SK-N-DZ (cell line): ENCODE measurements at places on chromosomes 1 and 21.

DNA sequence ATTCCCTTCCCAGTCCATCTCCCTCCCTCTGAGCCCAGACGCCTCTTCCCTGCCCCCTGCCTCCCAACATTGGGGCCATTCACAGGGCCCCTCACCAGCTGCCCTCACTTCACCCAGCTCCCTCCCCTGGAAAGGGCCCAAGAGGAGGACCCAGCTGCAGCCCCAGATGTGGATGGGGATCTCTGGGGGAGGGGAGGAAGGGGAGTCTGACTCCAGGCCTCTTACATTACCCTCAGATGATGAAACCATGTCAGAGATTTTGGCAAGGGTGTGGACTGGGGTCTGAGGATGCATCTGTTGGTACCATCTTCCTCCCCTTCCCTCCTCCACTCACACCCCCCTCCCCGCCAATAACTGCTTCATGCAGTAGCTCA is 1.1 kb upstream of the KIF21B start:
- no peak for DNase-seq

- DNase-seq: peak; percentile 55
Measured at GRCh38 chr1:68116643-68117235, 66.3 kb upstream of the DIRAS3 start.

DNA sequence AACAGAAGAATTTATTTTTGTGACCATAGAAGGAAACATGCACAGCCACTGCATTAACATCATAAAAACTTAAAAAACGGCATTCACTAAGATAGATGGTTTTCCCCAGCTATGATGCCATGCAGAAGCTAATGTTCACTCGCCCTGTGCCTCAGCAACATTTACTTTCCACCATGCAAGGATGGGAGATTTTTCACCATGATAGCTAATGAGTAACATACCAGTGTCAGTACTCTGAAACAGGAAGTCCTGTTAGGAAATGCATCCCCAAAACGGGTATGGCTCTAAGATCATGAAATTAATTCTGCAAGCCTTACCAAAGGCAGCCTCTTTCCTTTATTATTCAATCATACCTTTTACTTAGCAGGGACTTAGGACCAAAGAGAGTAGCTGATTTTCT is 17.5 kb upstream of the VAMP3 start:
- DNase-seq: no peak

DNA sequence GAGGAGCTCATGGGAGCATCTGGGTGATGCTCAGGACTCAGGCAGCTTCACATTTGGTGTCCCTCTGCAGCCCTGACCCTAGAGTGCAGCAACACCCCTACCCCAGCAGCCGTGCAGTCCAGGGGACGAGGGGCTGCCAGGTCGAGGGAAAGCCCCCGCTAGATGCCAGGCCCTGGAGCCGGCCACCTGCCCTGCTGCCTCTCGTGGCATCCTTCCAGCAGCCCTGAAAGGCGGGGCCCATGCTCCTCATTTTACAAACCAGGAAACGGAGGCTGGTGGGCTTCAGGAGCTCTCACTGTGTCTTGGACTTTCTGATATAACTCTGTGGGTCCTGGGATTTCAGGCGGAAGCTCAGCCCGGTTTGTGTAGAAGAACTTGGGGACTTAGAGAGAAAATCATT is 120.5 kb upstream of the WNT4 start:
- no peak for DNase-seq

- DNase-seq: no peak
Measured at GRCh38 chr1:224201853-224202252, 18.8 kb downstream of the DEGS1 start.

GRCh38 chr1:218694085-218694484 is 348.9 kb downstream of the TGFB2 start:
- no peak for DNase-seq

GRCh38 chr21:43598416-43599120 is 60.7 kb downstream of the HSF2BP start:
- no peak for DNase-seq

DNA sequence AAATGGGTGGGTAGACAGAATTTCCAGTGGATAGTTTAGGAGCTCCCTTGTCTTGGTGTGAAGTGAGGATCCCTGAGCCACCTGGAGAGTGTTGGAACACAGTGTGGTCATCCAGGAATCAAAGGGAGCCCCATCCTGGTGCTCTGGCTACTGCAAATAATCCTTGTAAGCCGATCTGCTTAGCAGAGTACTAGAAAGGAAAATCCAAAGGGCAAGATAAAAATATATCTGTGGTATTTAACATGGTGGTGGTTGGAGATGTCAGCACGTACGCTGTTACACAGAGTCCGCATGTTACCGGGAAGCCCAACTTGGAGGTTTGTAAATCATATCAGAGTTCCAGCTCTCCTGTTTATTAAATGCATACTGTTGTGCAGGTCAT is 39.0 kb downstream of the VANGL1 start:
- no peak for DNase-seq
